NCI-H1436 (cell line): ENCODE measurements at places on chromosomes 13 and 19.
A peak's percentile ranks its signal among the peaks of the same experiment; 100 is the strongest.

GRCh38 chr19:2224754-2225349 is 11.3 kb downstream of the PLEKHJ1 start:
- DNase-seq = no peak

DNA sequence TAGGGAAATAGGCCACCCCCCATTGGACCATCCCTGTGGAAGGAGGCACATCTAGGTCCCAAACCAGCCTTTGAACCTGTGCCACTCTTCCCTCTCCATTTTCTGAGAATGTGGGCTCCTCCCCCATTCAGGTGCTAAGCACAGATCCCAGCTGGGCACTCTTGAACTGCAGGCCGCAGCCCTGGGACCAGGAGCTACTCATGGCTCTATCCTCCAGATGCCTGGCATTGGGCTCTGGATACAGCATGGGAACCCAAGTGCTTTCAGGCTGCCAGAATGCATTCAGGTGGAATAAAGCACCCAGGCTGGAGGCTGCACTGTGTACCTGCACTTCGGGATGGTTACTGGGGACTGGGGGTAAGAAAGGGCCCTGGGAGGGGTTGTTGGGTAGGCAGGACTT is 1372.3 kb upstream of the SPRY2 start:
- no peak for DNase-seq

- peak; percentile 3 for DNase-seq
These were observed 556.3 kb upstream of the ARGLU1 start for GRCh38 chr13:107124129-107124718.

DNA sequence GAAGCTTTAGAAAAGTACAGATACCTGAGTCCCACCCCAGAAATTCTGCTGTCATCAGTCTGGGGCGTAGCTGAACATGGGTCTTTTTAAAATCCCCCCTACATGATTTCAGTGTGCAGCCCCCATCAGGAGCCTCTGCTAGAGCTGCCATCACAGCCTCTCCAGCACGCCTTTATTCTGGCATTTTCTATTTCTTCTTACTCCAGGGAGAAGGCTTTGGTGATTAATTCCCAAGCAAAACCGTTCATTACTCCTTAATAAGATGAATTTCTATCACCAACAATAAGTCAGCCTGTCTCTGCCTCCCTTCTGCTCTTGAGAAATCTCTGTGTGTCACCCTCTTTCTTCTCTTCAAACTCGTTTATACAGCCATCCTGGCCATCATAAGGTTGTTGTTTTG is 160.3 kb downstream of the KATNAL1 start:
- DNase-seq = no peak

DNA sequence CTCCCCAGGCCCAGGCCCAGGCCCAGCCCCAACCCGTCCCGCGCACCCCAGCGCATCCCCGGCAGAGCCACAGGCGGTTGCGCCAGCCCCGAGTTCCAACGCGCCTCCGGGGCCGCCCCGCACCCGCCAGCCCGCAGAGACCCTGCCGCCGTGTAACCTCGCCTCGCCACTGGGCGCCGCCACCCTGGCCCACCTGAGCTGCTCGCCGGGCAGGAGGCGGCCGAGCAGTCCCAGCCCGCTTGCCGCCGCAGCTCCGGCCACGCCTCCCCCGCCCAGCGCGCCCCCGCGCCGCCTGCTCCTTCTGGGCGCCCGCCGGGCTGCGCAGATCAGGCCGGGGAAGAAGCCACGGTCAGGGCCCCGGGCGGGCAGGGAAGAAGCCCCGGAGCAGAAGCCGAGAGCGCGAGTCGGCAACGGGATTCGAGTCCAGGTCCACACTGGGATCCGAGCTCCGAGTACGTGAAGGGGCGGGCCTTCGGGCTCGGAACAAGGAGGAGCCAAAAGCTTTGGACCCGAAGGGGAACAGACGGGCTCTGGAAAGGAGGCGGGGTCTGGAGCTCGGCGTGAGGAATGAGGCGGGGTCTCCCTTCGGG is at the start of gene MBOAT7:
MBOAT7 (minus strand) TSS at position 436 of the 590 bp plus-strand sequence. CDS start 1,072 bp downstream, outside the sequence.
- no peak for DNase-seq
